CD4-positive, CD25-positive, alpha-beta regulatory T cell (primary cell): ENCODE measurements at places on chromosomes 4 and X.

GRCh38 chrX:129930941-129931410 lies 25.0 kb downstream of the UTP14A start:
- DNase-seq: no peak

- DNase-seq: no peak
Observed at GRCh38 chrX:44784241-44784640, 59.6 kb upstream of the DUSP21 start.

- DNase-seq: no peak
Observed at GRCh38 chrX:153598541-153599191, at the start of gene CCNQ. Gene CCNQ, minus strand, starts transcription at chrX:153599139. Its CDS starts 66 bp downstream, at chrX:153599073.

DNA sequence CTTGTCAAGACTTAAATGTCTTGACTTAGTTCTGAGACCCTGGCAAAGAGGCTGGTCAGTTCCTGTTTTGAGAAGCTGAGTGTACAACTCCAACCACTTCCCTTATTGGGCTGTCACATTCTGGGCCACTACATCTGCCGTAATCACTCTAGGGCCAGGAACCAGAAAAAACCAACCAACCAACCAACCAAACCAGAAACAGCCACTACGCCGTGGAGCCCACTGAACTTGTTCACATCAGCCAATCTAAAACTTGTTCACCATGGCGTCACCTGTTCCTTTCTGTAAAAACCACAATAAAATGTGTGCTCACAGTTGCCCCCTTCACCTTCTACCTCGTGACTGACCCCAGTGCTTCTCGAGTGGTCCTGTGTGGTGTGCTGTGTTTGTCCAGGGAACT lies 107.3 kb downstream of the JADE1 start:
- no peak for DNase-seq

GRCh38 chrX:111719426-111720210 lies 38.6 kb downstream of the ALG13 start:
- no peak for DNase-seq

DNA sequence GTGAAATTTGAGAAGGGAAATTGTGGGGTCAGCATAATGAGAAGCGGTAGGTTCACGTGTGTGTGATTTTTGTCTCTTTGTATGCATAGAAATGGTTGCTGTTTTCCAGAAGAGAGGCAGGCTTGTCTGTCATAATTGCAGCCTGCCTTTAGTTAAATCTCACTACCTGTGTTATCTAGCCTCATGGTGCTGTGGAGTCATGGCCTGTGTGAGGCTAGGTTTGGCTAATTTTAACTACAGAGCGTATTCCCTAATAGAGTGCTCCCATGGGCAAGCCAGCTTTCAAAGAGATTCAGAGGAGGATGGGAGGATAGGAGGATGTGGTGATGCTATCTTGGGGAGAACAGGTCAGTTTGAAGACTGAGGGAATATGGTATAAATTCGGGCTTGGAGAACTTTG lies 23.6 kb downstream of the UPRT start:
- DNase-seq: no peak

GRCh38 chr4:183686461-183686860 lies 27.4 kb downstream of the TRAPPC11 start:
- no peak for DNase-seq

GRCh38 chr4:117533501-117533900 lies 448.1 kb upstream of the TRAM1L1 start:
- no peak for DNase-seq

GRCh38 chrX:130975947-130976346 lies 72.9 kb upstream of the ENOX2 start:
- no peak for DNase-seq

DNA sequence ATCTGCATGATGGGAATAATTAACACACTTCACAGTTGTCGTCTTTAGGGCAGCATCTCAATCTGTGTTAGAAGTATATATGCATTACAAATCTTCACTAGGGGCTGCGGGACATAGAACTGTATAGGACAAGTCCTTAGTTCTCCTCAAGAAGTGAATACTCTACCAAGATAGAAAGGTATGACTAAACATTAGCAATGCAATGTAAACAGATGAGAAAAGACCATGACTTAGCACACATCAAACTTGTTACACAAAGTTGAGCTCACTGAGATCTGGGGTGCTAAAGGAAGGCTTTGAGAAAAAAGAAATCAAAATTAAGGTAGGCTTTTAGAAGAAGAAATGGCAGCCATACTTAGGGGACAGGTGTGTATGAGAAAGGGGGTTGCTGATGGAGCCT lies 182.1 kb upstream of the MAP3K15 start:
- DNase-seq: no peak

GRCh38 chrX:87017210-87017609 lies 500.4 kb upstream of the KLHL4 start:
- no peak for DNase-seq

DNA sequence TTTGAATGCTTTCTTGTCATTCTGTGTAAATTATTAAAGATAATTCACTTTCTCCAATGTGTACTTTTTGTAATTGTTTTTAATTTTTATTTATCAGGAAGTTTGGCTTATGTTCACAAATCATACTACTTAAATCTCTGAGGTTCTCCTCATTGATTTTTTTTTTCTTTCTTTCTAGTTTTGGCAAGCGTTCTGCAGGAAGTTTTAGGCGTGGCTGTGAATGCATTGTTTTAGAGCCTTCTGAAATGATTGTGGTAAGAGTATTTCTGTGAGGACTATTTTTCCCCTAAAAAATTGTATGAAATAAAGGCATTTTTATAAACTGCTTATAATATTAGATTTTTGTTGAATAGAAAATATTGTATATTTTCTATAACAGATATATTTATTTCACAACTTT lies 135.8 kb downstream of the RAPGEF2 start:
- no peak for DNase-seq

DNA sequence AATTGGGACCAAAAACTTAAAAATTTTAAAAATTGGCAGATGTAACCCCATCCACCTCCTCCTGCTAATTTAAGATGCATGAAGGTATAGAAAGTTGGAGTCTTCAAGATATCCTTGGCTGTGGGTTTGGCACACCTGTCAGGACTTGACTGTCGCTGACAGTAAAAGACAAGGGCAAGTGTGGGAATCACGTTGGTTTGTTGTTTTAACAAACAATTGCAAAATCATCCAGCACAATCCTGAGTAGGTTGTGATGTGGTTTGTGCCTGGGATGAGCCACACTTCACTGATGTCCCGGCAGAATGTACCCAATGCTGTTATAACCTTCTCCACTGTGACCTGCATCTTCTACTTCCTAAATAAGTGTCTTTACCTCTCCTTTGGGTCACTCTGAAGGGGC lies 24.0 kb downstream of the HOPX start:
- DNase-seq: no peak

- DNase-seq: no peak
Observed at GRCh38 chr4:118114720-118115119, 80.4 kb downstream of the NDST3 start.

DNA sequence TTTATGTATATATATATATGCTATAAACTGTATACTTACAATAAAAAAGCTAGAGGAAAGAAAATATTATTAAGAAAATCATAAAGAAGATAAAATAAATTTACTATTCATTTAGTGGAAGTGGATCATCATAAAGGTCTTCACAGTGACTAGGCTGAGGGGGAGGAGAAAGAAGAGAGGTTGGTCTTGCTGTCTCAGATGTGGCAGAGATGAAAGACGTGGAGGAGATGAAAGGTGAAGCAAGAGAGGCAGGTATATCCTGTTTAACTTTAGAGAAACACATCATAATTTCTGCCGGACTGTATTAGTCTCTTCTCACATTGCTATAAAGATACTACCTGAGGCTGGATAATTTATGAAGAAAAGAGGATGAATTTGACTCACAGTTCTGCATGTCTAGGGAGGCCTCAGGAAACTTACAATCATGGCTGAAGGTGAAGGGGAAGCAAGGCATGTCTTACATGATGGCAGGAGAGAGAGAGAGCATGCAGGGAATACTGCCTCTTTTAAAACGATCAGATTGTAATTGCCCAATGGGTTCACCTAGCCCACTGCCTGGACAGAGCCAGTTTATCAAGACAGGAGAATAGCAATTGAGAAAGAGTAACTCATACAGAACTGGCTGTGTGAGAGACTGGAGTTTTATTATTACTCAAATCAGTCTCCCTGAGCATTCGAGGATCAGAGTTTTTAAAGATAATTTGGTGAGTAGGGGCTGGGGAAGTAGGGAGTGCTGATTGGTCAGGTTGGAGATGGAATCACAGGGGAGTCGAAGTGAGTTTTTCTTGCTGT lies 22.1 kb upstream of the RRAGB start:
- DNase-seq: peak; percentile 55

GRCh38 chr4:68736813-68737212 lies 66.4 kb upstream of the UGT2B15 start:
- no peak for DNase-seq

DNA sequence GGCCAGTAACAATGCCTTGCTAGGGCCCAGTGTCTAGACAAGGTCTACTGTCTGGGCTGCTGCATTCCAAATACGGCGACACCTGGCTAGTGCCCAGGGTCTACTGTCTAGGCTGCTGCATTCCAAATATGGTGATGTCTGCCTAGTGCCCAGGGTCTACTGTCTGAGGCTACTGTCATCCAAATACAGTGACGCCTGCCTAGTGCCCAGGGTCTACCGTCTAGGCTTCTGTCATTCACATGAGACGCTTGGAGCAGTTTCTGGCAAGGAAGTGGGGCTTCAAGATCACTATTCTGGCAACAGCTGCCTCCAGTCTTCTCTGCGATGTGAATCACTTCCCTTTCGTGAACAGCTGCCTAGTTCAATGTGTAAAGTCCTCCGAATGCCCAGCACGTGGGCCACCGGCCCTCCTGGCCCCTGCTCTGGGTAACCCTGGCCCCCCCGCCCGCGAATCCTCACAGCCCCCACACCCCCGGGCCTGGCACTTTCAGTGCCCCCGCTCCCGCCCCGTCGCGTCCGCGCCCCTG lies 12.7 kb downstream of the ACOX3 start:
- no peak for DNase-seq

GRCh38 chr4:168618577-168619265 lies 121.9 kb downstream of the PALLD start:
- DNase-seq: no peak

DNA sequence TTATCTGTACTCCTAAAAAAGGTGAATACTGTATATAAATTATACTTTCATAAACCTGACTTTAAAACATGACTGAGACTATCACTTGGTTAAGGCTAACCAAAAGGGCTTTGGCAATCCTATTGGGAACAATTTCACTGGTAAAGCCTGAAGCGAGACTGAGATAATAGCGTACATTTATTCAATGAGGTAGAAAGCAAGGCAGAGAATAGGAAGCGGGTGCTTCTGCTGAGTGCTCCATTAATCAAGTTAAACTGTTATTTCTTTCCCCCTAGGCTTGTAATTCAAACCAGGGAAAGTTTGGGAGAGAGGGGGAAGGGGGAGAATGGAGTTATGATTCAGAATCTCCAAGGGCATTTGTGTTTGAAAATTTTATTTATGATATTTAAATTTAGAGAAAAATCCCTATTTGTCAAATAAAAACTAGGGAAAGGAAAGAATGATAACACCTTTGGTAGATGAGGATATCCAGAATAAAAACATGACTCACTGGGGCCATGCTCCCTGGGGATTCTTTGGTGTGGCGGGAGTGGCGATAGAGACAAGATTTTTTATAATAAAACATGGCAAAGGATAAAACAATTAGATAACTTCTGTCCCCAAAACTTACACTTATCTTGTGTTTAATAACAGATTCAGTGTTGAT lies 34.6 kb upstream of the SORBS2 start:
- no peak for DNase-seq

- no peak for DNase-seq
Observed at GRCh38 chrX:17529151-17529745, 154.2 kb downstream of the NHS start.

DNA sequence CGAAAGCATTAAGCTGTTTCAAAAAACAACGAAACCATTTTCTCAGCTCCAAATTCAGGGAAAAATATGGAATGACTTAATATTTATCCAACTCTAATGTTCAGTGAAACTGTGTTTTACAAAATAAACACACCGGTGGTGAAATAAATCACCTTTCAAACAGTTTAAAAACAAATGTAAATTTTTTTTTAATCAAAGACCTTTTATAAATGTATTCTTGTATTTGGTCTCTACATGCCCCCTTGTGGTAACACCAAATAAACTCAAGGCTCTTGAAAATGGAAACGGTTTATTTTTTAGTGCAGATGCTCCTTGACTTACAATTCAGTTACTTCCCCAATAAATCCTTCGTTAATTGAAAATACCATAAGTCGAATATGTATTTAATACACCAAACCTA lies 45.8 kb upstream of the ITM2A start:
- peak; percentile 57 for DNase-seq

DNA sequence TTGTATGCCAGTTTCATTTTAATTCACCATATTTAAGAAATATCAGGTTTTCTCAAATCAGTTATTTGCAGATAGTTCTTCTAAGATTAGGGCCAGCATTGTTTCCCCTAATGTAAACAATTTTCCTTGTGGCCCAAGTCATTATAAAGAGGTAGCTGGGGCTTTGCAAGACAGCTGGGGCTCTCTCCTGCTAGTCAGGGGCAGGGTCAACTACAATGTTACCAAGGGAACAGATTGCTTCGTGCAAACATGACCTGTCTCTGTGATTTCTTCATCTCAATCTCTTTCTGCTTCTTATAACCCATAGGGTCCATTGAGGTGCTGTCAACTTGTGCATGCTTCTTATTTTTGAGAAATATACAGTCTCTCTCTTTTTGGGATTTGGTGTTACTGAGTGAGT lies 12.1 kb downstream of the ARMCX6 start:
- no peak for DNase-seq
